Neuronal stem cell (in vitro differentiated cells): ENCODE measurements at places on chromosomes 1 and 21.

- DNase-seq = no peak
Measured at GRCh38 chr1:57576756-57577155, 152.9 kb upstream of the DAB1 start.

DNA sequence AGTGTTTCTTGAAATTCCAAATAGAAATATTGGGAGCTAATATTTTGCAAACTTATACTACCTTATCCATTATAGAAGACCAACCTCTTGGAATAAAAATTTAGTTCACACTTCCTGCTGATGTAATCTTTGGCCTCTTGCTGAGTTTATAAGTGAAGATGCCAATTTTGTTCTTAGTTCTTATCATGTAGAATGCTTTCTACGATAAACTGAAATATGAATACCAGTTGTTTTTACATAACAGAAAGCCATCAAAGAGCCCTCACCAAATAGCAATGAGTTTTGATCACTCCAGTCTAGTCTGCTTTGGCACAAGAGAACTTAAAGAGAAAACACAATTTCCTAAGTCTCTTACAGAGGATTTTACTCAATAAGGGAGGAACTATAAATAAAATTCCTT is 89.5 kb downstream of the DENND1B start:
- no peak for DNase-seq

- DNase-seq = no peak
Measured at GRCh38 chr1:99571092-99571734, 74.7 kb upstream of the PALMD start.

GRCh38 chr1:44682883-44683265 is 8.4 kb downstream of the ARMH1 start:
- no peak for DNase-seq

DNA sequence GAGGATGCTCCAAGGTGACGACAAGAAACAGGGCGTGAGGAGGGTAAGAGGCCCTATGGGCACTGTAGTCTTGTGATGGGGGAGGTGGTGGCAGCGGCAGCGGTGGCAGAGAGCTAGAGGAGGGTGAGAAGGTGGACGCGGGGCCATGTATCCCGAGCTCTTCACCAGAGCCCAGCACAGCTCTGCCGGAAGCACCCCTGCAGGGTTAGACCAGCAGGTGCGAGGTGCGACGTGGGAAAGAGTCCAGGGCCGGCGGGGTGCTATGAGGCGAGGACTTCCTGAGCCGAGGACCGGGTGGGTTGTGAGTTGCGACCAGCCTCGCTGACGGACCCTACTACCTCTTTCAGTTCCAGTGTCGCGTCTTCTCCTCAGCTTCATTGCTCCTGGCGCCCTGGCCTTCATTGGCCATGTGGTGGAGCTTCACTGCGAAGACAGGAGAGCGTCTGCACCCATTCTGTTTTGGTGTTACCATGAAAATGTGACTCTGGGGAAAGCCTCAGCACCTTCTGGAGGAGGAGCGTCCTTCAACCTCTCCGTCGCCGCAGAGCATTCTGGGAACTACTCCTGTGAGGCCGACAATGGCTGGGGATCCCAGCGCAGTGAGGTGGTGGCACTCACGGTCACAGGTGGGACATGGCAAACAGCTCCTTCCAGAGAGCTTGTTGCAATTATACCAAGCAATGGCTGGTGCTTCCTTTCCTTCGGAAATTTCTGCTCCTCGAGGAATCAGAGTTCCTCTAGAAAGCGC is 67.9 kb upstream of the KIRREL1 start:
- no peak for DNase-seq

DNA sequence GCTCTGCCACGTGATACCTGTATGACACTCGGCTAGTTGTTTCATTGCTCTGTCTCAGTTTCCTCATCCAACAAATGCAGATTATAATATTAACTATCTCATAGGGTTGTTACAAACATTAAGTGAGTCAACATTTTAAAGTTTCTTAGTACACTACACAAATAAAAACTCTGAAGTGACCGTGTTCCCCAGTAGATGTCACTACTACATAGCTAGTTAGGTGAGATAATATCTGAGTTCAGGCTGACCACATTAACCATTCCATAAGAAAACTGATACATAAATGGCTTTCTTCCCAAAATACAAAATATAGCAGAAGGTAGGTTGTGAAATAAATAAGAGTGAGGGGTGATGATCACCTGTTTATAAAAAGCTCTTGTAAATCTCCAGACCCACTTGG is 214.1 kb downstream of the NUF2 start:
- no peak for DNase-seq

DNA sequence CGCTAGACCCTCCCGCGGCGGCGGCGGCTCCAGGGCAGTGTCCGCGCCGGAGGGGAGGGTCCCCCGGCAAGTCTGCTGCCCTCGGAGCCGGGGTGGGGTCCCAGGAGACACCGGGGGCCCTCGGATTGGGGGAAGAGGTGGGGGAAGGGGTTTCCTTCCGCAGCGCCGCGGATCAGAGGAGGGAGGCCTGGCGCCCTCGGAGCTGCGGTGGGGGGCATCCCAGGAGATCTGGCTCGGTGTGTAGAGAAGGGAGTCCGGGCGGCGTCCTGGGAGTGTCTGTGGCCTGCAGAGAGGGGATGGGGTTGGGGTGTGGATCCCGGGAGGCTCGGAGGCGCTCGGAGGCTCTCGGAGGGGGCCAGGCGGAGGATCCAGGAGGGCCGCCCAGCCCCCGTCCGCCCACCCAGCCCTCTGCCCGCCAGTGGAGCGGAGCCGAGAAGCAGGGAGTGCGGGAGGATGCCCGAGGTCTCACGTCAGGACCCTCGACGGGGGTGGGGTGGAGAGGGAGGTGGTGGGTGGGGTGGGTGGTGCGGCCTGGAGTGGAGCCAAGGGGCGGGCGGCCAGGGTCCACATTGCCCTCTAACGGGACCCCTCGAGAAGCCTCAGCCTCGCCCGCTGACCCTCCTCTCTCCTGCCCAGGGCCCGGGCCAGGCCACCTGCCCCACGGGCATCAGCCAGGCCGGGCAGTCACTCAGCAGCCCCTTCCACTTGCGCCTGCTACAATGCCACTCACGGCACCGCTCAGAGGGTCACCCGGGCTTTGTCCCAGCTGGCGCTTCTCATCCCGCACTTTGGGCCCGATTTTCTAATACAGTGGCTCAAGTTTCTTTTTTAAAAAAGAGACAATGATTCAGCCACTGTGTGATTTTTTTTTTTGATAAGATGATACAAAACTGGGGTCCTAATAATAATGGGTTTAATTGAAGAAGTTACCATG is 60.2 kb upstream of the ARHGEF16 start:
- DNase-seq = no peak

DNA sequence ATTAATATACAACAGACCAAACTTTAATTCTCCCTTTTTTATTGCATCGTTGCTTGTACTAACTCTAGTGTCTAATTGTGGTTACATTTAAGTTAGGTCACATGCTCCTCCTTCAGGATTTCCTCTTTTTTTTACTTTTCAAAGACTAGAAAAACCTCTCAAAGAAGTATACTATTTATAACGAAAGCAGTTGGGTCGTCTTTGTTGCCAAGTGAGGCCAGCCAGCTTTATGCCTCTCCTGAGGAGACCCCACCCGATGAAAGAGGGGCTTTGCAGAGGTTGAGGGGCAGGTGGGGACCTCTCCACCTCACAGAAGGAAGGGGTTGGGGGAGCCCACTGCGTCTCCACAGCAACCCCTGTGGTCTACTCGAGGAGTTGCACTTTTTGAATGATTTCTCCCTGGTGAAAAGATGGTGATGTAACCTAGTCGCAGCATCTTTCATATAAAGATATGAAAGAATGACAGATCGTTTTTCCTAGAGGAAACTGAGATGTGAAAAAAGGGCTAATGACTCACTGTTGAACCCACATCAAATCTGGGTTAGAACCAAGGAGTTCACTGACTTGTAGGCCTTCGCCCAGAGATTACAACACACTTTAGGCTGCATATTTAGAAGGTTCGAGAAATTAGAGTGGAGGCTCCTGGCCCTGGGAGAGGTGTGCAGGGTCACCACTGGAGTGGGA is 6.4 kb downstream of the TGFB2 start:
- no peak for DNase-seq

DNA sequence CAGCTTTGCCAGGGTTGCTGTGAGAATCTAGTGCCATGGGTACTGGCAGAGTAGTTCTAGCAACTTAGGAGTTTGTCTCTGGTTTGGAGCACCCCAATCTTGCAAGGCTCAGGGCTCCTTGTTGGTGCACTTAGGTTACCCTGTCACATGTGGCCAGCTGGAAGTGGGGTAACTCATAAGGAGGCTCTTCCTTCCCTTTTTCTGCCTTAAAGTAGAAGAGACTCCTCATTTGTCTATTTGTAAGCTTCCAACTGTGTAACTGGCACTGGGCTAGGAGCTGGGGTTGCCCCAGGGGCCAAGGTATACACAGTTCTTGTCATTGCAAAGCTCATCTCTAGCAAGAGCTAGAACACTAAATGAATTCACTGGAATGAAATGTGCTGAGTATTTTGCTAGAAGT is 10.6 kb downstream of the MROH7 start:
- no peak for DNase-seq

- no peak for DNase-seq
Measured at GRCh38 chr1:231338270-231339128, at the start of gene SPRTN. Gene SPRTN (plus strand): TSS chr1:231338293. CDS start chr1:231338384, 91 bp downstream.

GRCh38 chr21:14312871-14313270 is 70.1 kb downstream of the HSPA13 start:
- no peak for DNase-seq
